ENCODE measurements at places on chromosomes 11 and 22.

- DNase-seq = no peak
These were observed 45.0 kb upstream of the ANO1 start for GRCh38 chr11:70032943-70033710.

- no peak for DNase-seq
These were observed 52.4 kb downstream of the SYT13 start for GRCh38 chr11:45233804-45234170.

DNA sequence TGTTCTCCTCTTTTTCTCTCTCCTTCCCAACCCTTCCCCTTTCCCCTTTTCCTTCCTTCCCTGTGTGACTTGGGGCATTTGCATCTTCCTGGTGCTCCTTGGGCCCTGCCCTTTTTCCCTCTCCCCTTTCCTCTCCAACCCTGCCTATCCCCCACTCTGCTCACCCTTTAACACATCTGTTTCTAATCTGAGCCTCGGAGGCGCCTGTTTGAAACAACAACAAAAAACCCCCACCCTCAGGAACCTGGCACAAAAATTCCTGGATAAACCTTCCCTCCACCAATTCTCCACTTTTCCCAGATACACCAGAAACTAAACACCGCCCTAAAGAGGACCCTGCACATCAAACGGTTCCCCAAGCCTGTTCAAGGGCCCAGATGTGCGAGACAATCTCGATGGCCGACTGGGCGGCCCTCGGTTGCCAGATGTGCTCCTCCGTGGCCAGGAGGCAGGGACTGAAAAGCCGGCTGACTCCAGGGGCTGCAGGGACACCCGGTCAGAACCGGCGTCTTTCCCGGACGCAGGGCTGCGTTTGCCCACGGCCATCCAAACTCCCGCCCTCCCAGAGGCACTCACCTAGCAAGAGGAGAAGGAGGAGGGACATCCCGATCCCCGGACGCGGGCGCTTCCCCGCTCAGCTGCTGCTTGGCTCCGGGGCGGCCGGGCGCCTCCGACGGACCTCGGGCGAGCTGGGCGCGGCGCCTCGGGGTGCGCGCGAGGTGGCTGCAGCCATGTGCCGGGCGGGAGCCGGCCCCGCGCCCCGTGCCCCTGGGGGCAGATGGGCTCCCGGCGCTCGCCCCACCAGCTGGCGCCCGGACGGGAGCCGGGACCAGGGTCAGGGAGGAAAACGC, 486 bp downstream of the CLMP start:
- no peak for DNase-seq

DNA sequence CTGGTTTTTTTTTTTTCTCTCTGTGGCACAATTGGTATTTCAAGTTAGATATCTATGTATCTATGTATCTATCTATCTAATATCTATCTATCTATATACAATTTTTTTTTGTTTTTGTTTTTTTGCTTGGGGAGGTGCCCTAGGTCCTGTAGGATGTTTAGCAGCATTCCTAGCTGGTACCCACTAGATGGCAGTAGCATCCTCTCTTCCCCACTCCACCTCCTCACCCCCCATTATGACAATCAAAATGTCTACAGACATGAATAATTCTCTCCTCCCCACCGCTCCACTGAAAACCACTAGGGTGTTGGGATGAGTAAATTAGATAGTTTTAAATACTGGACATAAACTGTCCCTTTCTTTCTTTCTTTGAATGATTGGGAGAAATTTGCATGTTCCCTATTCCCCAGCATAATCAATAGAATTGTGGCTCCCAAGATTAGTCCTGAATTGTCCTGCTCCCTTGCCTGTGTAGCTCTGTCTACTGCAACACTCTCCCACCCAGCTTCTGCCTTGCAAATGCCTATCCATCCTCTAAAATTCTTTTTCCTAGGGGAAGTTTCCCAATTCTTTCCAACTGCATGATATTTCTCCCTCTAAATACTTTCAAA, 1152.4 kb downstream of the LRRC4C start:
- peak; percentile 2 for DNase-seq

DNA sequence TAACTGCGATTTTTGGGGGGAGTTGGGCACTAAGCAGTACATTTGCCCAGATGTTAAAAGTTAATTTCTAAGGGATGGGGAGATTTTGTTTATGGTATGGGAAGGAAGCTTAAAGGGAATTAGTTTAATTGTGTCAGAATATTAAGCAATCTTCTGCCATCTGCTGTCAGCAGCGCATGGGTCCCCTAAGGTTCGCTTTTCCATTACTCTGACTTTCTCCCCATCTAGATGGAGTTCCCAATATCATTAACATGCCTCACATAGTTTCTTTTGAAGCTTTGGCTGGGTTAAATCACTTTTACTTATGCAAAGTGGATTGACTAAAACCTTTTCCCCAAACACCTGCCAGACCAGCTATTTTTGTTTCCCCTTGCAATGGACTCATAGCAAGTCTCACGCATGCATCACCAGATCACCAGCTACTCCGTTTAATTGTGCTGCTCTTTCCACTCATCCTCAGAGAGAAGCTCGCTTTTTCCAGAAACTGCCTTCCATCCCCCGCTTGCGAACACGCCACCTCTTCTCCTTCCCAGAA, 172.7 kb downstream of the FAT3 start:
- no peak for DNase-seq

- no peak for DNase-seq
These were observed 21.2 kb upstream of the MTMR3 start for GRCh38 chr22:29861672-29862297.

GRCh38 chr11:42840176-42840829, 471.5 kb upstream of the API5 start:
- no peak for DNase-seq

GRCh38 chr11:134149371-134149770, 74.4 kb downstream of the NCAPD3 start:
- no peak for DNase-seq

- no peak for DNase-seq
These were observed 517.8 kb downstream of the MN1 start for GRCh38 chr22:27283714-27284113.

DNA sequence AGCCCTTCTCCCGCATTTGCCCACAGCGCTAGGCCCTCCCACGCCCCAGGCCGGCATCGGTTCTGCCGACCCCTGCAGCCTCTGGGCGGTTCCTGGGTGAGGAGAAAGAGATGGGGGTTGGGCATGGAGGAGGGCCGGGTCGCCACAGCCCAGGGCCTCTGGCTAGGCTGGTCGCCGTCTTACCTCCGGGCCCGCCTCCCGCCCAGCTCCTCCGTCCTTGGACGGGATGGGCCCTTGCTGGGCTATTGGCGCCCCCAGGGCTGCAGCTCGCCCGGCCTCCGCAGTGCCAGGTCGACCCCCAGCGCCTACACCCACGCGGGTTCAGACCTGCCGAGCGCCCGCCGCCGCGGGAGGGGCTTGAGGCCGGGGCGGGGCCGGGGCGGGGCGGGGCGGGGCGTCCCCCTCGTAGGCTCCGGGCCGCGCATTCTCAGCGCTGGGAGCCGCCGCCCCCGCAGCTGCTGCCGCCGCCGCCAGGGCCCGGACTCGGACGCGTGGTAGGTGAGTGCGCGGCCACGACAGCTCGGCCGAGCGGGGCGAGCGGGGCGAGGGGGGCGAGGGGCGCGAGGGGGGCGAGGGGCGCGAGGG, at the start of gene CD151:
Gene CD151 (plus strand): TSS at position 424 of the 585 bp plus-strand sequence. CDS start 3,118 bp downstream, outside the sequence.
- DNase-seq = peak; percentile 85

DNA sequence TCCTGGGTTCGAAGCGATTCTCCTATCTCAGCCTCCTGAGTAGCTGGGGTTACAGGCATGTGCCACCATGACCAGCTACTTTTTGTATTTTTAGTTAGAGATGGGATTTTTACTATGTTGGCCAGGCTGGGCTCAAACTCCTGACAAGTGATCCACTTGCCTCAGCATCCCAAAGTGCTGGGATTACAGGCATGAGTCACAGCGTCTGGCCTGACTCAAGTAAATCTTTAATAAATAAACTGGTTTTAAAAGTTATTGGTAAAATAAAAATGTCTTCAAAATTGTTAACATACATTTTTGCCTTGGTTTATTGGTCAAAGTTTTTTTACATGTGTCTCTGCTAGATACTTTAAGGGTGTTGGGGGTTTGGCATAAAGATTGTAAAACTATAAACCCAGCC, 7.3 kb upstream of the PES1 start:
- no peak for DNase-seq

DNA sequence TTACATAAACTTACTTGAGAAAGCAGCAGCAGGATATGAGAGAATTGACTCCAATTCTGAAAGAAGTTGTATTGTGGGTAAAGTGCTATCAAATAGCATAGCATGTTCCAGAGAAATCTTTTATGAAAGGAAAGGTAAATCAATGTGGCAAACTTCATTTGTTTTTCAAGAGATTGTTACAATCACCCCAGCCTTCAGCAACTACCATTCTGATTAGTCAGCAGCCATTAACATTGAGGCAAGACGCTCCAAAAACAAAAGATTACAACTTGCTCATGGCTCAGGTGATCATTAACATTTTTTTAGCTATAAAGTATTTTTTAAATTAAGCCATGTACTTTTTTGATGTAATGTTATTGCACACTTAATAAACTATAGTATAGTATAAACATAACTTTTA, 357.2 kb downstream of the TMEM135 start:
- no peak for DNase-seq

GRCh38 chr11:17230867-17231851, 23.4 kb upstream of the PIK3C2A start:
- no peak for DNase-seq

DNA sequence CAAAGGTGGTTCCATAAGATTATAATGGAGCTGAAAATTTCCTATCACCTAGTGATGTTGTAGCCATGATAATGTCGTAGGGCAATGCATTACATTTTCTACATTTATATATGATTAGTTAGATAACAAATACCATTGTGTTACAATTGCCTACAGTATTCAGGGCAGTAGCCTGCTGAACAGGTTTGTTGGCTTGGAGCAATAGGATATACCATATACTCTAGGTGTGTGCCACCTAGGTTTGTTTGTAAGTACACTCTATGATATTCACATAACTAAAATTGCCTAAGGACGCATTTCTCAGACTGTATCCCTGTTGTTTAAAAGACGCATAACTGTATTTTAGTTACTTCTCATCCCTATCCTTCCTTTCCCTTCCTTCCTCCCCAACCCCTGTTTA, 13.6 kb downstream of the PLEKHB1 start:
- DNase-seq = no peak

DNA sequence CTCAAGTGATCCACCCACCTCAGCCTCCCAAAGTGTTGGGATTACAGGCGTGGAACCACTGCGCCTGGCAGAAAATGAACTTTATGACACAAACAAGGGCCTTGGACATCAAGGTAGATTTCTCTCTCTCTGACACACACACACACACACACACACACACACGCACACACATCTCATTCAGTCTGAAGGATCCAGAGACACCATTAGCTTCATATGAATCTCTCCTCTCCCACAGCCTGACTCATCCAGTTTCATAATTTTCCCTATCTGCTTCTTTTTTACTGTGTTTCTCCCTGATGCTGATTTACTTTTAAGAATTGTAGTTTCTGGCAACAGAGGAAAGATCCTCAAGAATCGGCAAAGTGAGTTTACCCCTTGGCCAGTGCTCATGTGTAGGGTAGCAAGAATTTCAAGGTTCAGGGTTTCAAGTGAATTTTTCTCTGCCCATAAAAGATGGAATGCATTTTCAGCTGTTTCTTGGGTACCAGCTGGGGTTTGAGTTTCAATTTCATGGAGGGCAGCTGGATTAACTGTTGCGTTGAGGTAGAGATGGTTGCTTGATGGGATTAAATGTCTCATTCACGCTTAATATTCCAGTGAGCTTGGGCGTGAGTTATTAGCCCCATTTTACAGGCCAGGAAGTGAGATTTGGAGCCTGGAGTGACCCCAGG, 3.5 kb downstream of the MYO18B start:
- no peak for DNase-seq

DNA sequence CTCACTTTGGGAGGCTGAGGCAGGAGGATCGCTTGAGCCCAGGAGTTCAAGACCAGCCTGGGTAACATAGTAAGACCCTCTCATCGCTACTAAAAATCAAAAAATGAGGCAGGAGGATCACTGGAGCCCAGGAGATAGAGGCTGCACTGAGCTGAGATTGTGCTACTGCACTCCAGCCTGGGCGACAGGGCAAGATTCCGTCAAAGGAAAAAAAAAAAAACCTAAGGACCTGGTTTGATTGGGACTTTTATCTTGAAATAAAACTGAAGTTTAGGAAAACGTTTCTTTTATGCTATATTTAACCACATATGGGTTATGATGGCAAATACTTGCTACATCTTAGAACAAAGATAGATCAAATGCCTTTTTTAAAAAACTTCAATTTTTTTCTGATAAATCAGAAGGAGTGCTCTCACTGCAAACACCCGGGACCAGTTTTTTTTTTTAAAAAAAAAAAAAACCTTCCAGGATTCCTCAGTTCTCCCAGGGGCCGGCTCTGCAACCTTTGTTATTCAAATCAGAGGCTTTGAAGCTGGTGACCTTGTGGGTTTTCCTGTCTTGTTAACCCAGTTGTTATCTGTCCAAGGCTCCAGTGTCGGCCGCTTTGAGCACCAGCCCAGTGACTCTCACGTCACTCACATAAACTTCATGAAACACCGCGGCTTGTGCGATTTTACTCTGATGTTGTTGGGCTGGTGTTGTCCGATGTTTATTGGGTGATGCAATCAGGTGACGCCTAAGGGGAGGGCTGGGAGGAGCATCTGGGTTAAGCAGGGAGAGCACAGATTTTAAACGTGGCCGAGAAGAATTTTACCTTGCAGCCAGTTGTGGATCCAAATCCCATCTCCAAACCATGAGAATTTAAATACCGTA, 24.7 kb upstream of the SLC22A12 start:
- peak; percentile 74 for DNase-seq

GRCh38 chr11:65802841-65803240, 16.0 kb downstream of the OVOL1 start:
- DNase-seq = no peak

GRCh38 chr22:37559901-37560607, at the start of gene CDC42EP1:
Gene CDC42EP1 (plus strand): TSS chr22:37560480. CDS start chr22:37566350, 5,870 bp downstream.
- DNase-seq = peak; percentile 41

- no peak for DNase-seq
These were observed 85.9 kb upstream of the SNX19 start for GRCh38 chr11:131002145-131002544.

DNA sequence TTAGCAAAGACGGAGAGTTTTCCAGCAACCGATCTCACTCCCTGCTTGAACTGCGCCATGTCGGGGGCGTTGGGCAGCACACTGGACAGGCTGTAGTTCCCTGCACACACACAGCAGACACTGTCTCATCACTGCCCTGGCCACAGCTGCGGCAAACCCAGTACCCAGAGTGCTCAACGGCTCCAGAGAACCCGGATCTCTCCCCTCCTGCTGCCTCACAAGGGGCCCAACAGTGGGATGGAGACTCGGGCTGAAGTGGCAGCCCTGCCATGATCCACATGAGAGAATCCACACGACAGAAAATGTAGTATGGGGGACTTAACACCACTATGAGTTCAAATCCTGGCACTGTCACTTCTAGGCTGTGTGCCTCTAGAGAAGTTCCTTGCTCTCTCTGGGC, 58.0 kb downstream of the ARFGAP3 start:
- DNase-seq = no peak

DNA sequence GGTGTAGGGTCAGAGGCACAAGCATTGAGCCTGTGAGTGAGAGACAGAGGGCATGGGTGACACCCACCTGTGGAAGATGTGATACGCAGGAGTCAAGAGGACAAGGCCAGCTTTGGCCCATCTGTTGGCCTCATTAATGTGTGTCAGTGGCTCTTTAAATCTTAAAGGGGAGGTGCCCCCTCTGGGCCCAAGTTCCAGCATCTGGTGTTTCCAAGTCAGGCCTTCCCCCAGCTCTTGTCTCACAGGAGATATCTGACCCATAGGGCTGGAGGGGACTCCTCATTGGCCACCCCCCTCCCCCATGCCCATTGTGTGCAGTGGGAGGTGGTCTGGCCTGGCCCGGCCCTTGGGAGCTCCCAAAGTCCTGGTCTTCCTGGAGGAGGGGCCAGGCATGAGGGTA, 8.9 kb downstream of the KCNK7 start:
- no peak for DNase-seq
